Skeletal muscle cell (primary cell): ENCODE measurements at places on chromosomes 1 and 21.

GRCh38 chr1:62368989-62369388, 49.8 kb upstream of the KANK4 start:
- DNase-seq, result no peak

DNA sequence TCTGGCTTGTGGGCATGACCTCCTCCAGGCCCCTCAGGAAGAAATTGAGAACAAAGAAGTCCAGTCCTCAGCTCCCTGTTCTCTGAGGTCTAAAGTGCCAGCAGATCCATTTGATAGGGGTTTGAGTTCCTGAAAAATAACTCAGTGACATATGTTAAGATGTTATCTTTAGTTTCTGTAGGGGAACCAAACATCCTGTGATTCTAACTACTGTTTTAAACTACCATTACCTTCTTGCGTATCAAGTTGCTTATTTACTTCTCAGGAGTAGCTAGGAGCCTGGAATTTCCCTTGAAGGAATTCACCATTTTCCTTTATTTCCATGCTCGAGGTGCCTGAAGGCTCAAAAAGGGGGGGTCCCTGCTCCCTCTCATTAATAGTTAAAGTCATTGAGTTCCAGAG, 18.8 kb upstream of the LIN9 start:
- no peak for DNase-seq

DNA sequence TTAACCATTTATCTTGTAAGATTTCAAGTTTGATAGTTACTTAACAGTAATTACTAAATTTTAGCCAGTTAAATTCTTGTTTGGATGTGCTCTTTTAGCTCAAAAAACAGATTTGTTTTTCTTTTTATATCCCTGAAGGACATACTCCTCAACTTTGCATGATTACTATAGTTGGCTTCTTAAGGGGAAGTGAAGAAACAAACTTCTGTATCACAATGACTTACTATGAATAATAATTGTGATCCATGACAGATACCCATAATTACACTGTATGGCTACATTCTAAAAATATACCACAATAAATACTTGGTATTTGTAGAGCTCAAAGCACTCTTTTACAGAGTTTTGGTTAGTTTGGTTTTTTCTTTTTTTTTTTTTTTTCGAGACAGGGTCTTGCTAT, 55.8 kb downstream of the IARS2 start:
- DNase-seq, result no peak

GRCh38 chr21:35120631-35121180, 71.6 kb upstream of the RUNX1 start:
- no peak for DNase-seq

DNA sequence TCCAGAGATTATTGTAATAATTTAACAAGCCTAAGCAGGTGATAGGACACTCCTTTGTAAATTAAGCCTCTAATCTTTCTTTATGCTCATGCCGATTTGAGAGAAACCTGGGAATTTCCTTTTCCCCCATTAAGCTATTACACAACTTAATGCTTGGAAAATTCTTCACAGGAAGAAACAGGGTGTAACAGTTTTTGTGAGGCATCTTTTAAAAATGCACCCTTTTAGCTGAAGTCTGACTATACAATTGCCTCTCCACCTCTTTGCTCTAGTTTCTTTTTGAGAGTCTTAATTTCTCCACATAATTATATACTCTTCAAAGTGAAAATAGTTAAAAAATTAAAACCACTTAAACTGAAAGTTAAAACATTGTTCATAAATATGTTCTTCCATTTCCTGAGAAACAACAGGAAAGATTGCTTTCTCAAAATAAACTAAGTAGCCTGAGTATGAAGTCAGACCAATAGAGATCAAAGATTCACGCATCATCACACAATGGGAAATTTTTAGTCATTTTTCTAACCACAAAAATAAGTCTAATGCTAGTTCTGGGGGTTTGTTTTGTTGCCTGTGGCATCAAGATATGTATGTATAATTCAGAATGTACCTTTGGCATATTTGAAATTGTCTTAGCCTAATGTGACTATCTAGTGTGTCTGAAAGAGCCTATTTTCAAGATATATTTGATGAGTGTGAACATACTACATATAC, 34.7 kb downstream of the LRRC8D start:
- no peak for DNase-seq

DNA sequence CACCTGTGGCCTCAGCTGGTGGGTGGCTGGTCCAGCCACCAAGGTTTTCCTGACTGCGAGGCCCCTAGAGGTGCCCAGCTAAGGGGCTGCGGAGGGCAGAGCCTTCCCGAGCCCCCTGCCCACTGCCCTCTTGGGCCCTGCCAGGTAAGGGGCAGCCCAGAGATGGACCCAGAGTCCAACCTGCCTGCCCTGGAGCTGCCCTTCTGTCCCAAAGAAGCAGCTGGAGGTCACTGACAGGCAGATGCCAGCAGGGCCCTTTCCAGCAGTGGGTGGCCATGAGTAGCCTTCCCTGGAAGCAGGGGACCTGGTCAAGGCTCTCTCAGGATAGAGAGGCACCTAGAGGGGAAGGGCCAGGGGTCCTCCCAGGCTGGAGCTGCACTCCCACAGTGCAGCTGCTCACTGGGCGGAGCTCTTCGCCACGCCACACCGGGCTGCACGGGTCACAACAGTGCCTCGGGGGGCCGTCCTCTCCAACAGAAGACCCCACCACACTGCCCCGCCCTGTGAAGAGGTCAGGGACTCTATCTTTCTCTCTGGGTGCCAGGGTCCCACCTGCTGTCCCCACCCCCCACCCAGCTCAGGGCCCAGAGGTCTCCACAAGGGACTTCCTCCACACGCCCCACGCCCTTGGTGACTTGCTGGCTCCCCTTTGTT, 10.9 kb upstream of the GNB1 start:
- DNase-seq, result no peak

GRCh38 chr1:115951560-115951959, 24.8 kb upstream of the SLC22A15 start:
- DNase-seq, result no peak

- no peak for DNase-seq
These were observed 2.4 kb upstream of the RAB4A start for GRCh38 chr1:229268505-229268904.

DNA sequence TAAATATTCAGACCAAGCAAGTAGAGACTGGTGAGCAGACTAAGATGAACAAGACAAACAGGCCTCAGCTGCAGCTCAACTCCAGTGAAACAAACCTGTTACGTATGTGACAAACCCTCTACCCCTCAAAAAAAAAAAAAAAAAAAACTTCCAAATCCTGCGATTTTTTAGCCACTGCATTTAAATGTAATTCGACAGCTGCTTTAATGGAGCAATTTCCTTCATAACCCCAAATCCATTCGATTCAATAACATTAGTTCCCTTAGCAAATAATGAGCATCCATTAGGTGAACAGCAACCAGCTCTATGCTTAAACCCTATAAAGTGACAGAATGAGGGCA, 31.1 kb downstream of the SIPA1L2 start:
- DNase-seq, result no peak

- DNase-seq, result no peak
These were observed 147.3 kb downstream of the LBR start for GRCh38 chr1:225280563-225280962.

GRCh38 chr1:244800821-244801220, 34.6 kb upstream of the COX20 start:
- no peak for DNase-seq

GRCh38 chr1:150061632-150062101, 5.9 kb upstream of the VPS45 start:
- DNase-seq, result peak; percentile 56

DNA sequence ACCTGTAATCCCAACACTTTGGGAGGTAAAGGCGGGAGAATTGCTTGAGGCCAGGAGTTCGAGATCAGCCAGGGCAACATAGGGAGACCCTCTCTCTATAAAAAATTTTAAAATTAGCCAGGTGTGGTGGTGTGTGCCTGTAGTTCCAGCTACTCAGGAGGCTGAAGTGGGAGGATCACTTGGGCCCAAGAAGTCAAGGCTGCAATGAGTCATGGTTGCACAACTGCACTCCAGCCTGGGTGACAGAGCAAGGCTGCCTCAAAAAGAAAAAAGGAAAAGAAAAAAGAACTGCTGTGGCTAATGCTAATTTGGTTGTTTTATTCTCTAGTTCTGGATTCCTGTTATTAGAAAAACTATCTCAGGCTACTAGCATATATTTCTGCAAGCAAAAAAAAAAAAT, 29.8 kb downstream of the DBT start:
- no peak for DNase-seq

DNA sequence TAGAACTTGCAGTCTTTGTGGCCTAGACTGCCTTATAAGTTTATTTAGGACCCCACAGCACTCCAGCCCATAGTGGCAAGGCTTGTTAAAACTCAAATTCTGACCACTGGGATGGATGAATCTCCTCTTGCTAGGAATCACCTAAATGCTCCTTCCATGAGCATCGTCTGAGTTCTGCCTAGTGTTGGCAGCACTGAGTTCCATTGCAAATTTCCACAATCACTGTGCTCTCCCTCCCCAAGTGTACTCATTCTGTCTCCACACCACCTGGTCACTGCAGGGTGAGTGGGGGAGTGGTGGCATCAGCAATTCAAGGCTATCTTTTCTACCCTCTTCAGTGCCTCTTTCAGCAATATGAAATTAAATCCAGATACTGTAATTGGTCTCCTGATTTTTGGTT, 46.7 kb upstream of the PTBP2 start:
- DNase-seq, result no peak

DNA sequence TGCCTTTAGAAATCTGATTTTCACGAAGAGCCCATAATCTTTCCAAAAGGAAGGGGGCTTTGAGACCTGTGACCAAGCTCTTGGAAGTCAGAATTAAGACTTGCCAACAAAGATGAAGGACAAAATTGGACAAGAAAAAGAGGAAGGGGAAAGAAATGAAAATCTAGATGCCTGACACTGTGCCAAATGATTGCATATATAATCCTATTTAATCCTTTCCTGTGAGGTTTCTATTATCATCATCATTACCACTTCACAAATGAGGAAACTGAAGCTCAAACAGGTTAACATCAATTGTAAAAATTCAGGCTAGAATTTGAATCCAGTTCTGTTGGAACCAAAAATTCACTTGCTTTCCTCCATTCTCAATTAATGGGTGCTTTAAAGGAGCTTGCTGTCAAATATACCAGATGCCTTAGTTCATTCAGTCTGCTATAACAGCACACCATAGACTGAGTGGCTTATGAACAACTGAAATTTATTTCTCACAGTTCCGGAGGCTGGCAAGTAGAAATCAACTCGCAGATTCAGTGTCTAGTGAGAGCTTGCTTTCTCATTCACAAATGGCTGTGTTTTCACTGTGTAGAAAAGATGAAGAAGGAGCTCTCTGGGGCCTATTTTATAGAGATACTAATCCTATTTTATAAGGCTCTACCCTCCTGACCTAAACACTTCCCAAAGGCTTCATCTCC, 197.5 kb upstream of the ST6GALNAC5 start:
- DNase-seq, result no peak

- no peak for DNase-seq
These were observed 108.3 kb downstream of the RPS6KC1 start for GRCh38 chr1:213159376-213159775.

- no peak for DNase-seq
These were observed 178.1 kb upstream of the PBX1 start for GRCh38 chr1:164380893-164381292.

DNA sequence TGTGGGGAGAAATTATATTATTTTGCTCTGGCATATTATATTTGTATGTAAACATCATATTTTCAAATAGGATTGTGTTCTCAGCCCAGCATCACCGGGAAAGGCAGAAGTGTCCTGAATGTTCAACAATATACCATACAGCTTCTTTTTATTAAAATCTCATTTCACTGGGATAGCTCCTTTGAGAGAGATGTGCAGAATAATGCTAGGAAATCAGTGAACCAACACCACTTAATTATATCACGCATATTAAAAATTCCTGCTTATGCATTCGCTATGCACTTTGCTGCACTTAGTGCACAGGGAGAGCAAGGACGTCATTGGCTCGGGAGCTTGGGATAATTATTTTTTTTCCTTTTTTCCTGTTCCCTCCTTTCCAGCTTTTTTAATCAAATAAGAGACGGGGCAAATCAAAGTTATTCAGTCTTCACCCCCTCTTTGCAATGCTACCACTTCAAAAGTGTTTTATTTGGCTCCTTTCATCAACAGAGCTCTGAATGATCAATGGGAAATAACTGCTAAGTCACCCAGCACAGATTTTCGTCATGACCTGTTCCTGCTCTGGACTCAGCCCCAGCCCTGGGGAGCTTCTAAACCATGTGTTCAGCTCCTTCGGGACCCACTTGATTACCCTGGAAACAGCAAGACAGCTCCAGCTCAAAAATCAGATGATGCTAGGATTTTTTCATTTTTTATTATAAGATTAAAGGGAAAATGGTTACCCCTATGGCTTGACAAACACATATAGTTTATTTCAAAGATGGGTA, 165.5 kb upstream of the DUSP10 start:
- peak; percentile 41 for DNase-seq

DNA sequence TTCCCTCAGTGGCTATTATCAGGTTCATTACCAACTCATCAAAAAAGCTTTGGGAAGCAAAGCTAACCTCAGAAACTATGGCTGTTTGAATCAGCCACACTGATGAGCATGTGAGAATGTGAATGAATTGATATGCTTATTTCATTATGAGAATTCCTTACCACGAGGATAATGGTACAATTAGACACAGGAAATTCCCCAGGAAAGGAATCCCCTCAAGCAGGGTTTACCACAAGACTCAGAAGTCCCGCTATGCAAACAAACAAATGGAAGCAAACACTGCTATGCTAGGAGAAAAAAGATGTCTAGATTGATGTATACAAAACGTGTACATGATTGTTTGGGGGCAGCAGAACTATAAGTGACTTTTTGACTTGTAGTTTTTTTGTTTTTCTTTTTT, 205.0 kb downstream of the HMCN1 start:
- no peak for DNase-seq

DNA sequence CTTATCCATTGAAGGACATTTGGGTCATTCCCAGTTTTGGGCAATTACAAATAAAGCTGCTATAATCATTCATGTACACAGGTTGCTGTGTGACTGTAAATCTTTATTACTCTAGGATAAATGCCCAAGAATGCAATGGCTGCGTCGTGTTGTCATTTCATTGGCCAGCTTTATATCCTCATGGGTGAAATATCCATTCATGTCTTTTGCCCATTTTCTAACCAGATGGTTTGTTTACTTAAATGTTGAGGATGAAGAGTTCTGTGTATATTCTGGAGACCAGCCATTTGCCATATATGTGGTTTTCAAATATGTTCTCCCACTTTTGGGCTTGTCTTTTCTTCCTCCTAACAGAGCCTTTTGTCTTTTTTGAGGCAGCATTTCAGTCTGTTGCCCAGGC, 25.3 kb downstream of the TRIM11 start:
- DNase-seq, result peak; percentile 9

DNA sequence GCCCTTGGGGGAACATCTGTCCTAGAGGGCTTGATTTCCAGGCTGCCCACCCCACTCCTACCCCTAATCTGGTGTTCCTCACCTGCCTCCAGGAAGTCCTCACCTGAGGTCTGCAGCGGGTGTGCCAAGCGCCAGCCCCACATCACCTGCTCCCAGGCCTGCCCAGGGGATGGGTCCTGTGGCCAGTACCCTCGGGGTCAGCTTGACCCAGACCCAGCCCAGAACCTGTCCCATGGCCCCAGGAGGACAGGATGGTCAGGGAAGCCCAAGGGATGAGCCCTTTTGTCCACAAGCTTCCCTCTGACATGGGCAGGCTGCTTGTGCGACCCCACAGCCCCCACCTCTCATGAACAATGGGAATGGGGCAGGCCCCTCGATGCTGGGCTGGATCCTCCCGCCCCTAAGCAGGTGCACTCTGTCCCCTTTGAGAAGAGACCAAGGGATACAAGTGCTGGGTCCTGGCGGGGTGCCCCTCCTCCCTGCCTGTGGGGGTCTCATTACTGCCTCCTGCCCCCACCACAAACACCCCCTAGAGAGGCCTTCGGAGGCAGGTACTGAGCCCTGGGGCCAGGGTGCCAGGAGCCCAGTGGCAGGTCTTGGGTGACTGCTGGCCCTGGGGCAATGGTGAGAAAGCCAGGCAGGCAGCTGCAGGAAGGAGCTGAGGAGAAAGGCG, 3.2 kb downstream of the MIB2 start:
- no peak for DNase-seq
